ENCODE measurements at places on chromosomes 7 and 10. TPM values are rescaled to one million over a fixed set of nuclear protein-coding genes. Genes with fewer than 3 reads are reported as not detected.

DNA sequence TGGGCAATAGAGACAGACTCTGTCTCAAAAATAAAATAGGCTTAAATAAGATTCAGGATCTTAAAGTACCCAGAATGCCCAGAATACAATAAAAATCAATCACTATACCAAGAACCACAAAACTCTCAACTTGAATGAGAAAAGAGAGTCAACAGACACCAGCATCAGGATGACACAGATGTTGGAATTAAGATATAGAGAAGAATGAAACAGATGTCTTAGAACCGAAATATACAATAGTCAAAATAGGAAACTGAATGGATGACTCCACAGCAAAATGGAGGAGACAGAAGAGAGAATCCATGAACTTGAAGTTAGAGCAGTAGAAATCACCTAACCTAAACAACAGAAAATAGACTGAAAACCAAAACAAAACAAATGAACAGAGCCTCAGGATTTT is 29.6 kb downstream of the POR start:
- no peak for DNase-seq

DNA sequence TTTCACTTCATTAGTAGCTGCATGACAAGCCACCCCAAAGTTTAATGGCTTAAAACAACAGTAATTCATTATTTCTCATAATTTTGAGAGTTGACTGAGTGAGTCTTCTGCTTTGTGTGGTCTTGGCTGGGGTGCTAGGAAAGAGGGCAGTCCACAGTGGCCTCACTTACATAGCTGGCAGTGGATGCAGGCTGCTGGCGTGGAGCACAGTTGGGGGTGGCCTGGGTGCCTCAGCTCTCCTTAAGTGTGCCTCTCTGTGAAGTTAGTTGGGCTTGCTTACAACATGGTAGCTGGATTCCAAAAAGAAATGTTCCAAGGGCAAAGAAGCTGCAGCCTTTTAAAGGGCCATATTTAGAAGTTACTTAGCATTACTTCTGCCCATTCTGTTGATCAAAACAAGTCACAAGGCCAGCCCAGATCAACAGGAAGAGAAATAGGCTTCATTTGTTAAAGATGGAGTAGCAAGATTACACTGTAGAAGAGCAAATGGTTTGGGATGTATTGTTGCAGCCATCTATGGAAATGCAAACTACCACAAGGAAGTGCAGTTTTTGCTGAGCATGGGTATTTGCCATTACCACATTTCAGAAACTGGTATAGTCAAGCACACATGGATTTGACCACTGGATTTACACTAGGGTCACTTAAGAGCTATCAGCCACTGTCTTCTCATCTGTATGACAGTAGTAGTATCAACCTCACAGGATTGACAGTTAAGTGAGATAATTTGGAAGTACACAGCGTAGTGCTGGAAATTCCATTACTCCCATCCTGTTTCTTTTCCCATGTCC is 33.6 kb downstream of the ZEB1 start:
- no peak for DNase-seq

DNA sequence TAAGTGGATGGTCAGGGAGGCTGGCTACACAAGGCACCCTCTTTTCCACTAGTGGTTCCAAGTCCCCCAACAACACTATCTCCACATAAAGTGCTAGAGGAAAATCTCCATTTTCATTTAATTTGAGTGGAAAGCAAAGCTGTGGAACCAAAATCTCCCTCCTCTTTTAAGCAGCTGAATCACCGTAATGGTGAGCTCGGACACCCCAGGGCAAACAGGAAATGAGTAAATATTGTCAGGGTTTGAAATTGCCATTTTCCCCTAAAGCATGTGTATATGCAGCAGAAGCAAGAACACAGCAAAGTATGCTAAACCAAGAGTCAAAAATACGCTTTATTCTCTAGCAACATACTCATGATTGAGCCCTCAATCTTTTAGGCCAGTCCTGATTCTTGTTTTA is 143.7 kb downstream of the GPAM start:
- no peak for DNase-seq

The TDRD1 gene
- 0.19 TPM for total RNA-seq

DNA sequence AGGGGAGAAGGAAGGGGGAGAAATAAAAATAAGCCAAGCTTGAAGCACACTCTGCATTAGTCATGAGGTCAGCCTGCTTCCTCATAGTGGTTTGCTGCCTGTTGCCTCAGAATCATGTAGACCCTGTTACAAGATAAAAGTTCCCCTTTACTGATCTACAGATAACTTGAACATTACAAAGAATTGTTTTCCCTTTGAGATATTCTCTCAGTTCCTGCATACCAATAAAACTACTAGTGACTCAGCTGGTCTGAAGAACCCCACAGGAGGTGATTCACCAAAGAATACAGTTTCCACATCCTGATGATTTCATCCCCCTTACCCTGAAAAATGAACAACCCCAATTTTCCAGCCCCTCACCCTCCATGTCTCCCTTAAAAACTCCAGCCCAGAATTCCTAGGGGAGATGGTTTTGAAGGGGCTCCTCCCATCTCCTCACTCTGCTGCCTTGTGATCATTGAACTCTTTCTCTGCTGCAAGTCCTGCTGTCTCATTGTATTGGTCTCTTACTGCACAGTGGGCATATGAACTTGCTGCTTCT is 31.5 kb upstream of the NRP1 start:
- DNase-seq = no peak

GRCh38 chr7:143512488-143513340 is 35.0 kb downstream of the TAS2R41 start:
- no peak for DNase-seq

DNA sequence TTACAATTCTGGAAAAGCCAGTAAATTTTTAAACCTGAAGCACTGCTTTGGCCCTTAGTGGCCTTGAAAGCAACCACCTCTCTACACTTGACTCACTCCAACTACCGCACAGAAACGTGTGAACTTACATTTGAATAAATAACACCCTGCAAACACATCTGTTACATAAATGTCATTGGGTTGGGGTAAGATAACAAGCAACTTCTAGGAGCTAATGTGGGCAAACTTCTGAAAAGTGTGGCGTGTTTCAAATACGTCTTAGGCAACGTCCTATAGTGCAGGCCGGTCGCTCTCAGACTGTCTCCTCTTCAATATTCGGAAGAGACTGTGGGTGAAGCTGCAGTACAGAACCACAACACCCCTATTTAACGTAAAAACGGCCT is 474 bp downstream of the ORC5 start:
- no peak for DNase-seq

The SLC35G1 gene
- 1.5 TPM for total RNA-seq

DNA sequence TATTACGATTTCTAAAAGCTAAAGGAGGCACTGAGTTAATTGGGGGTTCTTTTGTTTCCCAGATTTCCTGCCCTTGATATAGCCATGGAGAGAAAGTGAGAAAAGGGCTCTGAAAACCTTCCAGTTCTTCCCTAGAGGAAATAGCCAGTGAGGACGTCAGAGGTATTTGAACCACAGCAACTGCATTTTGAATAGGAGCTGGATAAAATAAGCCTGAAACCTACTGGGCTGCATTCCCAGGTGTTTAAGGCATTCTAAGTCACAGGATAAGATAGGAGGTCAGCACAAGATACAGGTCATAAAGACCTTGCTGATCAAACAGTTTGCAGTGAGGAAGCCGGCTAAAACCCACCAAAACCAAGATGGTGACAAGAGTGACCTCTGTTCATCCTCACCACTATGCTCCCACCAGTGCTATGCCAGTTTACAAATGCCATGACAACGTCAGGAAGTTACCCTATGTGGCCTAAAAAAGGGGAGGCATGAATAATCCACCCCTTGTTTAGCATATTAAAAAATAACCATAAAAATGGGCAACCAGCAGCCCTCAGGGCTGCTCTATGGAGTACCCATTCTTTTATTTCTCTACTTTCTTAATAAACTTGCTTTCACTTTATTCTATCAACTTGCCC is 85.1 kb upstream of the FRMD4A start:
- no peak for DNase-seq

DNA sequence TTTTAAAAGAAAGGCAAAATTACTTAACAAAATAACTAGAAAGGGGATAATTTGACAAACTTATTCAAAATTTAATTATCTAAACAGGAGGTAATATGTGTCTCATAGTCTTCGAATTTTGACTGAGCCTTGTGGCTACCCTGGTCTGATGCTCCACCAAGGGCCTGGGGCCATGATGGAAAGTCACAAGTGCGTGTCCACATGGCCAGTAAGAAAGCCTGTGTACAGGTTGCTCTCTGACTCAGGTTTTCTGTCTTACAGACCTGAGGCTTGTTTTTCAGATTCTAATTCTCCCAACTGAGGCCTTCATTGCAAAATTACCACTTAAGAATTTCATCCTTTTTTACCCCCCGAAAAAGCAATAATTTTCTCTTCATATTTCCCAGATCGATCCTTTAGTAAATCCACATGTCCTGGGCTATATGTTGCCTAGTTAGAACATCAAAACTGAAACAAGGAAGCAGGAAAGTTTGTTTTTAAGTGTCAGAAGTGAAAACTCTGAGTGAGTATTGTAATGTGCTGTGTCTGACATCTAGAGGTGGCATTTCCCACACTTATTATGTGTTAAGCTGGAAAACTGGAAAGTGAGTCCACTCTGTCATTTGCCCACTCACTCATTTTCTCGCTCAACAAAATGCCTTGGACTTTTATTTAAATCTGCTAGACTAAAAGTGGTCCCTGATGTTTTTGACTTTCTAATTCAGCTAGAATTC is 10.0 kb downstream of the CYP3A43 start:
- no peak for DNase-seq

The SYT15B gene
- 2.7 TPM for total RNA-seq

GRCh38 chr10:4154191-4154715 is 369.2 kb upstream of the KLF6 start:
- DNase-seq = no peak

DNA sequence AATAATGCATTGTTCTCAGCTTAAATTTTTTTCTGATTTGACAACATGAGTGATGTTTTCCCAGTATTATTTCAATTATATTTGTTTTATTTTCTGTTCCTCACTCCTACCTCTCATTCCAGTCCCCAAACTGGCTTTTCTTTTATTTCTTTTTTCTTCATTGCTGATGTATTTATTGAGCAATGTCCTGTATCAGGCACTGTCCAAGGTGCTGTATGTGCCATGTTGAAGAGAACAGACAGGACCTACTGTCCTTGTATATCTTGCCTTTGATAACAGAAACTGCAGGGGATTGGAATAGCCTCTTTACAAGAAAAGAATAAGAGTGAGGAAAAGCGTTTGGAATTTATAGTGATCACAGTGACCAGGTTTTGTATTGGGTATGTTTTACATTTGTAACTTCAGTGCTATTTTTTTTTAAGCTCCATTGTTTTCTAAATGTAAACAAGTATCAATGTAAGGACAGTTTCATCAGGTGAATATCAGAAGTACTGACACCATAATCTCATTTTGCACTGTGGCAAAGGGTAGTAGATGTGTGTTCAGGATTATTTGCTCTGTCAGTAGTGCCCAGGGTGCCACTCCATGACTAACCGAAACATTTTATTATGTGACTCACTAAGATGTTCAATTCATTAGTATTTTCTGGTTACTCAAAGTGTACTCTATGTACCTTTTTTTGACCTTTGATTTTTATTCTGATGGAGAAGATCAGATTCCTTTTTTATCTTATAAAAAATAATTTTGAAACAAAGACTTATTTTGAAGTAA is 15.6 kb upstream of the CLDN12 start:
- no peak for DNase-seq

GRCh38 chr7:5284304-5285281 is 1.9 kb downstream of the SLC29A4 start:
- DNase-seq = no peak

DNA sequence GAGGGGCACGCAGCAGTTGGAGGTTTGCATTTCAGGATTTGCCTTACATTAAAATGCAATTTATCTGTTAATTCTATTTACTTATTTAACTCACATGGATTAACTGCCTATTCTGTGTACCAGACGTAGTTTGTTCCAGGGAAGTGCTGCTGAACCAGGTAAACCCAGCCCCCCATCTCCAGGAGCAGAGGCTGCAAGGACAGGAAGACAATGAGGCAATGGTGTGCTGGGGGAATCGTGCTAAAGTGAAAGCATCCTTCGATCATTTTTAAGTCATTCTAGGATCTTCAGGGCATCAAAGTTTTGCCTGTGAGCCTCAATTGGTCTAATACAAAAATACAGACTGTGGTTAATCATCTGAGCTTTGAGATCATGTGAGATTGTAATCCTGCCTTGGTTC is 166.4 kb downstream of the DNAJB6 start:
- DNase-seq = no peak

Measured in aorta (tissue), 5 donors.